ENCODE measurements at places on chromosomes 3 and 15. TPM values are rescaled to one million over a fixed set of nuclear protein-coding genes. Genes with fewer than 3 reads are reported as not detected.

Gene SLC38A3
- not detected for total RNA-seq

Gene WDR93
- total RNA-seq, result not detected

Gene ANKRD34C
- not detected for total RNA-seq

Gene SCG5
- total RNA-seq, result 4.1 TPM

Gene WDR72
- total RNA-seq, result not detected

Gene TCAIM
- total RNA-seq, result 24.0 TPM

Gene MB21D2
- total RNA-seq, result not detected

Gene CAMK2N2
- not detected for total RNA-seq

Gene MEIS2
- 31.0 TPM for total RNA-seq

Gene SLC6A1
- not detected for total RNA-seq

Gene CLDN1
- total RNA-seq, result not detected

Gene CLDN16
- total RNA-seq, result not detected

- no peak for DNase-seq
Observed at GRCh38 chr3:72127844-72128243, 342.9 kb upstream of the PROK2 start.

DNA sequence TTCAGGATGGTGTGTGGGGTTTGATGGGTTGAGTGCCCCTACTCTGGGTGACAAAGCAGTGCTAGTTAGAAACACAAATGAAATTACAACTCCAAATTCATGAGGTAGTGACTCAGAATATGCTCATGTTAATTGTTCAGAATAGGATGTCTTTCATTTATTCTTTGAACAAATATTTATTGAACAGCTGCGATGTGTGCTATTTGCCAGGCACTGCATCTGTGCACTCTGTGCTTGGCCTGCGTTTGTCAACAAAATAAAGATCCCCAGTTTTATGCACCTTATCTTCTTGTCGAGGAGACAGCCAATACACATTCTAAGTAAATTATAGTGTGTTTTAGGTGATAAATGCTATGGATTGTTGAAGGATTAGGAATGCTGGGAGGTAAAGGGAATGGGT, 27.3 kb downstream of the MED12L start:
- no peak for DNase-seq

DNA sequence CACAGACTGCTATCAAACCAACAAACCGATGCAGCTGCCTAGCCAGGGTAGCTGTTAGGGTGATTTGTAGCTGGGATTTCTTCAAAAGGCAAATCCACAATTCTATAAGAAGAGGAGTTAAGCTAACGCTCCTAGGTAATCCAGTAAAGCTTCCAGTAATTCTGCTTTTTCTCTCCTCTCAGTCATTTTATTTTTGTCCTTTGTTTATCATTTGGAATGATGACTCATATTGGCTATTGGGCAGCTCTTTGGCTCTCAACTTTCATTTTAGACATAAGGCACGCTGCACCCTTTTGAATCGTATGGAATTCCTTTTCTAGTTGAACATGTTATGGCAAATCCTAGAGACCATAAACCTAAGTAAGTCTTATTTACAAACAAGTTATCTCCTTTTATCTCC, 53.2 kb upstream of the PPARG start:
- no peak for DNase-seq

DNA sequence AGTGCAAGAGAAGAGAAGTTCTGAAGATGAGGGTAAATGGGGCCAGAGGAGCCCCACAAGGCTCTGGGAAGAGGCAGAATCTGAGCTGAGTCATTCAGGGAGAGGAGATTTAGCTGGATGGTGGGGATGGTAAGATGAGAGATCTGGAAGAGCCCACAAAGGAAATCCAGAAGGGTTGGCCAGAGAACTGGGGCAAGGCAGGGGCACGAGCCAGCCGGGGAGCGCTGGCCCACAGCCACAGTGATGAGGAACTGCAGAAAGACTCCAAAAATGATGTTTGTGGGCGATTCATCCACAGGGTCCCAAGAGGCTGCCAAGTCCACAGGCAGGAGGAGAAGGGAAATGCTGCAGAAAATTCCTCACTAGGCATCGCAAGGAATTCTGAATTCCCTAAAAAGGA, 75.9 kb upstream of the ATP2B2 start:
- DNase-seq, result no peak

- peak; percentile 87 for DNase-seq
Observed at GRCh38 chr3:186532598-186533072, 11.5 kb downstream of the CRYGS start.

GRCh38 chr3:29686889-29687592, 406.2 kb downstream of the RBMS3 start:
- DNase-seq, result no peak

DNA sequence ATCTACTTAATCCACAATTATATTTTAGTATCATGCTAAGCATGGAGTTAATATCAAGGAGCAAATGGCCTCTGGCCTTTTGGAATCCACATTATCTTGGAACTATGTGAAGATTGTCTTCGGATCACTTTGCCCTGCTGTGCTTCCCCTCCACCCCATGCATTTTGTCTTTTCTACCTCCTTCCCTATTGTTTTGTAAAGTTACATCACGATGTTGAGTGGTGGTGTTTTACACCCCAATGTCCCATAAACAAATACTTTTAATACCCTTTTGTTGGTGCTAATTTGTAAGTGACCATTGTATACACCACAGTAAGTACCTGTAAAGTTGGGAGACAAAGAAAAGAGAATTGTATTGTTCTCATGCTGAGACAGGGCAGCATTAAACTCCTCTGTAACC, 258.4 kb upstream of the ZNF717 start:
- no peak for DNase-seq

GRCh38 chr3:74271541-74271940, 342.9 kb downstream of the CNTN3 start:
- DNase-seq, result no peak

DNA sequence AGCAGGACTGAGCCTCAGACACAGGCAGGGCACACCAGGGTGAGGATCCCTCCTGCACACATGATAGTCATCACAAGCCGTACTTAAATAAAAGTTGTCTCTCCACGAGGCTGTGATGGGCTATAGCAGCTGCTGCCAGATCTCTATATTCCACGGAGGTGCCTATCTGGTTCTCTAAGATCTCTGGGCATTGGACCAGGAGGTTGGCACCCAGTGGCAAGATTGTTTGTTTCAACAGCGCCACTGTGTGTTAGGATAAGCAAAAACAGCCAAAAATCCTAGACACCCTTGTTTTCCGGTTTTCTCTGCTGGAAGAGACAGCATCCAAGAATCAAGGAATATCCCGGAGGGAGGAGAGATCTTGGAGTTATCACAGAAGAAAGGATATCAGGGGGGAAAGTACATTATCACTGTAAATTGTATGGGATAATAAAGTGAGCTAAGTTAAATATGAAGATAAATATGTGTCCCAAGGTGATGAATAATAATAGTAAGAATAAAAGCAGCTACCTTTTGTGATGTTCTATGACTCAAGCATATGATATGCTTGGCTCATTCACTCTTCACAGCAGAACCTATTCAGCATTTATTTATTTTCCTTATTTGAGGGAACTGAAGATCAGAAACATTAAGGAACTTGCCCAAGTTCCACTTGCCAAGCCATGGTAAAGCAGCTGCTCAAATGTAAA, 90.6 kb upstream of the AKAP13 start:
- DNase-seq, result peak; percentile 55

GRCh38 chr3:26104851-26105251, 315.0 kb downstream of the OXSM start:
- DNase-seq, result peak; percentile 17

- peak; percentile 17 for DNase-seq
Observed at GRCh38 chr3:16399473-16399872, 114.0 kb downstream of the RFTN1 start.

GRCh38 chr3:135368316-135368715, 573.3 kb downstream of the EPHB1 start:
- DNase-seq, result no peak

GRCh38 chr15:49155834-49156627, 632 bp upstream of the COPS2 start:
- peak; percentile 11 for DNase-seq

DNA sequence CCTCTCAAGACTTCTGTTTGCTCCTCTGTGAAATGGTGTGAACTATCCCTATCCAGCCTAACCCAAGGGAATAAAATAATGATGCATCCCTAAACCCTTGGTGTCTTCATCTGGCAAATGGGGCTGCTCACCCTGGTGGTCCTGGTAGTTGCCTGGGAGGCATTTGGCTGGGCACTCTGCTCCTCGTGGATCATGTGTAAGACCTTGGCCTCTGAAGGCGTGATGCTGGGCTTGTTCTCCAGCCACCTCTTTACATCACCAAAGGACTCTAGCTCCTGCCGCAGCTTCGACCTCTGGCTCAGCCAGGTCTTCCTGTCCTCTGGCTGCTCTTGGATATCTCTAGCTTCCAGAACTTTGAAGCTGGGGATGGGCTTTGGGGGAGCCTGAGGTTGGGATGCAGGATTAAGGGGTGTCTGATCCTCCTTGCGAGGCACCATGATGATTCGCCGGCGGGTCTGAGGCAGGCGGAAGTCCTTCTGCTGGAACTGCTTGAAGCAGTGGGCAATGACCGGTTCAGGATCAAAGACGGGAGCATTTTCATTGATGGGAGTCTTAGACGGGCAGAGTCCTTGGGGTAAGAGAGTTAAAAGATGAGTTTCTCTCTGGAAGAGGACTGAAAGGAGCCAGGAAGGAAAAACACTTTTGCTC, 7.1 kb downstream of the EFCAB12 start:
- DNase-seq, result no peak

DNA sequence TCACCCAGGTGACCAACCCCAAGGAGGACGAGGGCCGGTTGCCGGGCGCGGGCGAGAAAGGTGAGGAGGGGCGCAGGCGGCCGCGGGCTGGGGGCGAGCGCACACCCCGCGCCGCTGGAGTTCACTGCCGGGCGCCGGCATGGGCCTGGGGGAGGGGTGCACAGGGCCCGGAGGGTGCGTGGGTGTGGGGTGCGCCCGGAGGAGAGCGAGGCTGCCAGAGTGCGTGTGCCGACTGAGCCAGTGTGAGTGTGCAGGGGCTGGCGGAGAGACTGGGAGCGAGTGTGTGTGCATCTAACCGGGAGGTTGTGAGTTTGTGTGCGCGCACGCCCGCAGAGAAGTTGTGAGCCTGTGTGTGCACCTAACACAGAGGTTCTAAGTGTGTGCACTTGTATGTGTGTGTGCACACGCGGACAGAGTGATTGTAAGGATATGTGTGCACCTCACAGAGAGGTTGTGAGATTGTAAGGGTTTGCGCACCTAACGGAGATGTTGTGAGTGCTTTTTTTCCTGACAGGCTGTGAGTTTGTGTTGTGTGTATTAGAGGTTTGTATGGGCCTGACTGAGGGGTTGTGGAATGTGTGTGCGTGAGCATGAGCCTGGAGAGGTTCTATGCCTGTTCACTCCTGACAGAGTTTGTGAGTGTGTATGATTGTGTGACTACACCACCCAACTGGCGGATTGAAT, 681 bp downstream of the CTDSPL start:
- DNase-seq, result no peak

DNA sequence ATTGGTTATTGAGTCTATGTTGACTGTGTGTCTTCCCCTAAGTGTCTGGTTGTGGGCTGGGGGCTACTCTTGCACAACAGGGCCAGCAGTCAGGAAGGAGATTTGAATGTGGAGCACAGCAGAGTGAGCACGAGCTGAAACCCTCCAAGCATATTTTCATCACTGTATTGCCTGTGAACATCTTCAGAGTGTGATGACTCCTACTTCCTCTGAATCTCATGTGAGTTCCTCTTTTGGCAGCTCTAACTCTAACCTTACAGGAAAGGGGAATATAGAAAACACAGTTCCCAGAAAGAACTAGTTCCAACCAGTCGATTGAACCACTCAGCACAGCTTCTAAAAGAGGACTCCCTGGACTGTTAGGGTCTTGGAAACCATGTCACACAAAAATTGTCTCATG, 211.6 kb downstream of the RAP2B start:
- peak; percentile 10 for DNase-seq

GRCh38 chr3:54853573-54854404, 74.1 kb downstream of the LRTM1 start:
- DNase-seq, result peak; percentile 60

DNA sequence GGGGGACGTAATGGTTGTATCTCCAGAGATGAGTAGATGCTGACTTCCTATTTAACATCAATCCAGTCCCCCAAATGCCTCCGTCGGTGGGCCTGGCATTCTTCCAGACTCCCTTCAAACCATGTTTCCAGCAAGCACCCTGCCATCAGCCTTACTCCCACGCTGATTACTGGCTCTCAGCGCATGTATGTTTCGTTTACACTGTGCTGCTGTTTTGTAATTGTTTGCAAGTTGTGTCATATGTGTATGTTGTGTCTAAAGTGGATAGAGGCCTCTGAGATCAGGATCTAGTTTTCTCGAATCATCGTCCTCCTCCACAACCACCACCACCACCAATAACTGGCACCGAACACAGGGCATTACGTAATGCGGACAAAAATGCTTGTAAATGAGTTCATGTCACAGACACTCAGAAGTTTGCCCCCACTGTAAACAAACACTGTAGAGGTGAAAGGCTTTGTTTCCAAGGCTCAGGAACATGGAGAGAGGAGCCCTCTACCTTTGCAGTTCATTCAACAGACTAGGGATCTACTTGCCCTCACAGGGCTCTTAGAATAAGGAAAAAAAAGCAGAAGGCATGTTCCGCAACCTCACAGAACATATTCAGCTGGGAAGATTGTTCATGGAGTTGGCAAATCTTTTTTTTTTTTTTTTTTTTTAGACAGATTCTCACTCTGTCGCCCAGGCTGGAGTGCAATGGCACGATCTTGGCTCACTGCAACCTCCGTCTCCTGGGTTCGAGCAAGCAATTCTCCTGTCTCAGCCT, 46.1 kb upstream of the SEMA4B start:
- no peak for DNase-seq

DNA sequence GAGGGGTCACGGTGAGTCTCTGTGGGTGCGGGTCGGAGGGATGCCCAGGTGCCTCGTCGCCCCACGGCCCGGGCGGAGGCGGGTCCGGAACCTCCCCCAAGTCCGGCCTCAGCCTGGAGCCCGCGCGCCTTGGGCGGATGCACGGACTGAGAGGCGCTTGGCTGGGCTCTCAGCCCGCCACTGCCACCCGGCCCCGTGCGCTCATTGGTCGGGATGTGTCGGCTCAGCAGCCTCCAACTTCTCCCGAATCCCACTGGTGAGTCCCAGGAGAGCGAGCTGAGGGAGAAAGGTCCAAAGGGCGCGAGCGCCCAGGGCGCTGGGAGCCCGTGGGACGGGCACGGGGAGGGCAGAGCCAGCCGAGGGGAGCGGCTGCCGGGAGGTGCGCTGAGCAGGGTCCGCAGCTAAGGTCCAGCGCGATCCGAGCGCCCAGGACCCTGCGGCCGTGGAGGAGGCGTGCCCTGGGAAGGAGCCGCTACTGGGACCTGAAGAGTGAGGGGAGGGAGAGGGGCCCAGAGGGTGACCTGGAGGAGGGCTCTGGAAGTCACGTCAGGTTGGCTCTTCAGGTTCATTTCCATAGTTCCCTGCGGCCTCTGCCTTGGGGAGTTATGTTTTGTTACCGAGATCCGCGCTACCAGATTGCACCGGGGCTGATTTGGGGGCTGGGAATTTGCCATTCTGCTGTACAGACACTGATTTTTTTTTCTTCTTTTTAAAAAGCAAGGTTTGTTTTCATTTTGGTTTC, at the start of gene MME:
Gene MME, plus strand, starts transcription at position 574 of the 742 bp plus-strand sequence. CDS start 3,849 bp downstream, outside the sequence.
- DNase-seq, result peak; percentile 78

DNA sequence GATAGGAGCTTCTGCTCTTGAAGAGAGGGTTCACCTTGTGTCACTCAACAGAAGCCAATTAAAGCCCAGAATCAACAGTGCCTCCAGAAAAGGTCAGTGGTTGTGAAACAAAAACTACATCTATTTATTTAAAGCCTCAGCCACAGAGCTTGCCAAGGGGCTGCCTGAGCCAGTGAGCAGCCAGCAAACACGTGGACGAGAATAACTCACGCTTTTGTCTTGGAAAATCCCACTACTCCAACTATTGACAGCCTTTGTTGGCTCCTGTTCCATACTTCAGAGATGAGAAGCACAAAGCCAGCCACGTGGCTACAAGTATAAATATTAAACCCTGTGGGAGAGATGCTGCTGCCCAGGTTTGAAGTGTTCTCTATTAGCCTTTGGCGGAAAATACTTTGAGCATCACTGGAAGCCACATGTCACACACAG, 10.3 kb downstream of the GPR156 start:
- no peak for DNase-seq

All from OCI-LY7 (cell line).